T-cell (primary cell): ENCODE measurements at places on chromosomes 1 and 21. TPM values are rescaled to one million over a fixed set of nuclear protein-coding genes. Genes with fewer than 3 reads are reported as not detected.

The CADM3 gene
- not detected for total RNA-seq

The SPATA21 gene
- total RNA-seq: not detected

The FCAMR gene
- total RNA-seq: not detected

The RNU1-3 gene
- total RNA-seq: 3,593 TPM

The ANKRD65 gene
- total RNA-seq: not detected
